CD4-positive, alpha-beta T cell treated with Interleukin-15 for 1 hour (primary cell): ENCODE measurements at places on chromosomes 7 and 10.

DNA sequence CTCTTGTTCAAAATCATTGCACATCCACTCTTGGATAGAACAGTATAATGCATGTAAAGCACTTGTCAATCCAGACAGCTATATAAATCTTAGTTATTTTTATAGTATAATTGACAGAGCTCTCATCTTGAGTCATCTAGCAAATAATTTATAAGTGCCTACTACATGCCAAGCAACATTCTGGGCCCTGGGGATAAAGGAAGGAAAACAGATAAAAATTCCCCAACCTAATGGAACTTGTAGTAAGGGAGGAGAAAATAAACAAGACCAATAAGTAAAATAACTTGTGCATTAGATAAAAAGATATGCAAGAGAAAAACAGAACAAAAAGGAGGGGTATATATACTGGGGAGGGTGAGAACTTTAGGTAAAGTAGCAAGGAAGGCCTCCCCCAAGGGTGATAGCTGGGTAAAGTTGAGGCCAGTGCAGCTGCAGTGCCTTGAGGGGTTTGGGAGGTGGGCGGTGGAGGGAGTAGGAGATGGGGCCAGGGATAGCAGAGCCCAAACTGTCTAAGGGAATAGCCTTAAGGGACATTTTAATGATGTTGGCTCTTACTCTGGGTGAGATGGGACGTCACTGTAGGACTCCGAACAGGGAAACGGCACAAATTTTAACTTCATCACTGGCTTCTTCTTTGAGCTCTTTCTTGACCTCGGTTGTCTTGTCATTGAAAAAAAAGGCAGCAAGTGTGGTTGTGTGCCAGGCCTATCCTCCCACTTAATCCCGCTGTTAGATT is 79.3 kb upstream of the SEC61G start:
- DNase-seq = no peak

- no peak for DNase-seq
Measured at GRCh38 chr7:120924837-120925236, 25.7 kb upstream of the ING3 start.

- no peak for DNase-seq
Measured at GRCh38 chr7:43954524-43955228, 28.4 kb downstream of the UBE2D4 start.

DNA sequence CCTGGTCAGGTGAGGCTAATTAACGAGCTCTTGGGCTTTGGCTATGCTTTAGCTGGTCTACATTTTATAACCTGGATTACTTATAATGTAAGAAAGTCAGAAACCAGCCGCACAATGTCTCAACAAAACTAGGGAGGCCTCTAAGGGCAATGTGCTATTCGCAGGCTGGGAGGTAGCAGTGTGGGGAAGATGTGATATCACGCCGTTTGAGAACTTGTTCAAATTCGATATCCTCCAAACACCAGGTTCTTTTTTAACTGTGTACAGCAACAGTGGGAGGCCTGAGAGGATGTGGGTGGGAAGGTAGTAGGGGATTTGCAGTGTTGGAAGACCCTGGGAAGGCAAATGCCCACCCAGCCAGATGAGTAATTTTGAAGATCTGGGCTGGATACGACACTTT is 184.5 kb downstream of the JAZF1 start:
- DNase-seq = no peak

GRCh38 chr7:73340514-73340913 is 12.6 kb downstream of the FKBP6 start:
- no peak for DNase-seq
